ENCODE measurements at places on chromosomes 16 and 17.
A peak's percentile ranks its signal among the peaks of the same experiment; 100 is the strongest.

GRCh38 chr16:27517664-27518063, 32.0 kb downstream of the GTF3C1 start:
- no peak for DNase-seq

- no peak for DNase-seq
Observed at GRCh38 chr16:71734511-71734910, 10.0 kb upstream of the PHLPP2 start.

DNA sequence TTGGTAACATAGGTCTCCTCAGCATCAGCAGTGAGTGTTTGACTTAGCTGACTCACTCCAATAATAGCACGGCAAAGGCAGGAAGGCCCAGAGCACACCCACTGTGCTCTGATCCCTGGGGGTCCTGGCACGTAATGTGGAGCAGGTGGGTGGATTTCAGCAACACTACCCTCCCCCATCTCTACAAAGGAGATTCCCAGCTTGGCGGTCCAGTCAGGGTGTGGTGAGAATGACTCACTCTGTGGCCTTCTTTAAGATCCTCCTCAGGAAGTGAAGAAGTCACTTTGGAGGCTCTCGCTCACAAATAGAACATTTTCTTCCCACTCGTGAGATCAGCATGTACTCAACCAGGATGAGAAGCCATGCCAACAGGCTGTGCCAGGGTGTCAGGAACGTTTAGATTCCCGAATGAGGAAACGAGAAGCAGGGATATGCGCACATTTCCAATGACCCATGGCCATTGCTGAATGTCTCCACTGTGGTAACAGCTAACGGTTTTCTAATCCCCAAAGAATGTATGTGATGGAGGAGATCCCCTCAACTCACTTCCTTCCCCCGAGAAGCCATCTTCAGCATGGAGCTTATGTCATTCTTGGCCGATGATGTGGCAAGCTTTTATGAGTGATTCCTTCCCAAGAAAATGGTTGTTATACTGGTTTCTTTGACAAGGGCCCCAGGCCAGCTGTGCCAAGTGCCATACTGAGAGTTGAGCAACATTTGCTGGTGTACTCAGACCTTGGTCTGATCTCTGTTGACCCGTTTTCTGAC, 365.2 kb downstream of the C16orf95 start:
- no peak for DNase-seq

DNA sequence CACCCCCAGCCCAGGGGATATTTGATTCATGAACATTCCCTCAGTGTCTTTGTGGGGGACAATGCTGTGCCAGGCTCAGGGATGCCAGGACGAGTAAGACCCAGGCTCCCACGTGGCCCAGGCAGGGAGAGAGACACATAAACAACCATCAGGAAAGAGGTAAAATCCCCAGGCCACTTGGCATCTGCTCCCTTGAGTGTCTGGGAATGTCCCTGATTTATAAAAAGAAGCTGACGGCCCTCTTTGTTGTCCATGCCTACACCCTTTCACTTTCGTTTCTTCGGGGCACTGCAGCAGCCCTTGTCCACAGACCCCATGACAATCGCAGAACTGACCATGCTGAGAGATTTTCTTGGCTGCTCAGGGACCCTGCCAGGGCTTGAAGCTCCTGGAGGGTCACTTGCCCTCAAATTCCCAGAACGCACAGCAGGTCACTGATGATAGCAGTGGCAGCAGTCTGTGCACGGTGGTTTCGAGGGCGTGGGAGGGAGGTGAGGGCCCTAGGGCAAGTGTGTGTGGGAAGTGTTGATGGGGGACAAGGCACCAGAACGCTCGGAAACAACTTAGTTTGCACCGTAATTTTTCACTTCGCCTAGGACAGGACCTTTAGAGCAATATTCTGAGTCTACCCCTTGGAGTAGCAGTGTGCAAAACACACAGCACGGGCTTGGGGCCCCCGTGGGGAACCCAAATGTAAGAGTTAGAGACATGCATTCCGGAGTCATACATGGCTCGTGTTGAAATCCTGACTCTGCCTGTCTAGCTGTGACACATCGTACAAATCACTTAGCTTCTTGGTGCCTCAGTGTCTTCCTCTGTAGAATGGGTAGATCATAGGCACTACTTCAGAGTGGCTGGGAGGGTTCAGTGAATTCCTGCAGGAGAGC, 4.7 kb downstream of the NOD2 start:
- DNase-seq, result peak; percentile 76

- DNase-seq, result no peak
Observed at GRCh38 chr17:63140255-63140654, 174.2 kb downstream of the TANC2 start.

DNA sequence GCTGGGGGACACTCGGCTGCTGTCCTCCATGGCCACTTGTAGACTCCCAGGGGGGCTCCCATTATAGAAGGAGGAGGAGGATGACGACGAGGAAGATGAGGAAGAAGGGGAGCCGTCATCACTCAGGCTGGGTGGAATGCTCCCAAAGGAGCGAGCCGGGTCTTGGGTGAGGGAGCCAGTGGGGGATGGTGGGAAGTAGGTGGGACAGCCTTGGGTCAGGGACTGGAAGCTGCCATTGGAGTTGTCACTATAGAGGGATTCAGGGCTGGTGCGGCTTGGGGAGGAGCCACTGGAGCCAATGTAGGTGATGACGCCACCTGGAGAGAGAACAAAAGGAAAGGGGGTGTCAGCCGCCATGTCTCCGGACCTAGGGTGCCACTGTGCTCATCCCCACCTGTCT, 3.3 kb downstream of the NR1D1 start:
- no peak for DNase-seq

GRCh38 chr16:70561623-70562022, 38.0 kb downstream of the SF3B3 start:
- DNase-seq, result no peak

- DNase-seq, result no peak
Observed at GRCh38 chr16:31420037-31420436, 8.1 kb downstream of the COX6A2 start.

DNA sequence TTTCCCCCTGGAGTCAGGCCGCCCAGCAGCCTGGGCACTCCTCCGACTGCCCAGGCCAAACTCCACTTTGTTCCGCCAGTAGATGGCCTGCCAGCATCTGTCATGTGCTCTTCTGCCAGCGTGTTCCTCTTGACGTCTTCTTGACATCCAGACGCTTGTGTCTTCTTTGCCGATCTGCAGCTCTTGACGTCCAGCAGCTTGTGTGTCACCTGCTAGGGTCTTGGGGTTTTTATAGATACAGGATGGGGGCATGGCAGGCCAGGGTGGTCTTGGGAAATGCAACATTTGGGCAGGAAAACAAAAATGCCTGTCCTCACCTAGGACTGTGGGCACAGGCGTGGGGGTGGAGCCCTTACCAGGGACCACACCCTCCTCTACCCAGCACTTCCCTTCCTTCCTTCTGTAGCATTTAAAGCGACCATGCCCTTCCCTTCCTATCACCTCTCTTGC, 88.7 kb downstream of the BMERB1 start:
- DNase-seq, result no peak

DNA sequence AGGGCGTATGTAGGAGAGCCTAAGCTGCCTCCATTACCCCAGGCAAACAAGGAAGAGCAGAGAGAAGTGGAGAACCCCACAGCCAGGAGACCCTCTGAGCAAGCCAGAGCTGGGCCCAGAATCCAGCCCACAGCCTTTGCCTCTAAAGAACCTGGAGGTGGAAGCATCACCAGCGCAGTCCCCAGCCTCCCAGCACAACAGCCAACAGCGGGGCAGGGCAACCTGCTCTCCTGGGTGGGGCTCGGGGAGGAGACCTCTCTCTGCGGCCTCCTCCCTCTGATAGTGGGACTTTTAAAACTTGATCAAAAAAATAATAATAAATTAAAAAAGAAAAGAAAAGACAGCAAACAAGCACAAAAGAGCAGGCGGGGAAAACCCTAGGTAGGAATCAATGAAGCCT, 45.9 kb downstream of the AXIN2 start:
- no peak for DNase-seq

DNA sequence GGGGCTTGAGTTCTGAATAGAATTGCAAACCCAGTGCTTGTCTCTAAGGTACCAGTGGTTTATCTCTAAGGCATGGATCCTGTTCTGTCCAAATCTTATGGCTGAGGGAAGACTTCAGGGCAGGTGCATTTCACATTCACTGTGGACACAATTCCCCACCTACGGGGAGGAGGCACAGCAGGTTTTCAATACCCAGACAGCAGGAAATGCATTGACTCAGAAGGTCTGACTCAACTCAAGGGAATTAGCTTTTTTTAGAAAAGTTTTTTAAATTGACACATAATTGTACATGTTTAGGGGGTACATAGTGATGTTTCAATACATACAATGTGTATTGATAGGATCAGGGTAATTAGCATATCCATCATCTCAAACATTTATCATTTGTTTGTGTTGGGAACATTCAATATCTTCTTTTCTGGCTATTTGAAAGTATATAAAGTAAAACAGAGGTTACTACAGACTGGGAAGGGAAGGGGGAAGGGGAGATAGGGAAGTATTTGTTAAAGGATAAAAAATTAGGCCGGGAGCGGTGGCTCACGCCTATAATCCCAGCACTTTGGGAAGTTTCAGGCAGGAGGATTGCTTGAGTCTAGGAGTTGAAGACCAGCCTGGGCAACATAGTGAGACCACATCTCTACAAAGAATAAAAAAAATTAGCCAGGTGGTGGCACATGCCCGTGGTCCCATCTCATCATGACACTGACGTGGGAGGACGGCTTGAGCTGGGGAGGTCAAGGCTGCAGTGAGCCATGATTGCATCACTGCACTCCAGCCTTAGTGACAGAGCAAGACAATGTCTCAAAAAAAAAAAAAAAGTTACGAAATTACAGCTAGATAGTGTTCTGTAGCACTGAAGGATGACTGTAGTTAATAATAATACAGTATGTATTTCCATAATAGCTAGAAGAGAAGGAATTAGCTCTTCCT, 54.9 kb downstream of the RGS9 start:
- DNase-seq, result peak; percentile 4

DNA sequence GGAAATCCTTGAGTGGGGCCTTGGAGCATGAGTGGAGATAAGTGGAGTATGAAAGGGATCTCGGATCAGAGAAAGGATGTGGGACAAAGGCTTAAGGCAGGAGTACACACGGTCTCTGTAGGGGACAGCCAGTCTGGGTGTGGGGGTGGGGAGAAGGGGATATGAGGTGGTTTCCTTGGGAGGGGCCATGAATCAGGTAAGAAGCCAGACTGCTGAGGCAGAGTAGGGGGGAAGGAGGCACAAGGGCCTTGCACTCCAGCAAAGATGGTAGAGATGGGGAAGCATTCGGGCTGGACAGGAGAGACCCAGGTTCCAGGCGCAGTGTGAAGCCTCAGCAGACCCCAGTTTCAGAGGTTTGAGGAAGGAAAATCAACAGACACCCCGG, 1.6 kb downstream of the HSD11B2 start:
- no peak for DNase-seq

DNA sequence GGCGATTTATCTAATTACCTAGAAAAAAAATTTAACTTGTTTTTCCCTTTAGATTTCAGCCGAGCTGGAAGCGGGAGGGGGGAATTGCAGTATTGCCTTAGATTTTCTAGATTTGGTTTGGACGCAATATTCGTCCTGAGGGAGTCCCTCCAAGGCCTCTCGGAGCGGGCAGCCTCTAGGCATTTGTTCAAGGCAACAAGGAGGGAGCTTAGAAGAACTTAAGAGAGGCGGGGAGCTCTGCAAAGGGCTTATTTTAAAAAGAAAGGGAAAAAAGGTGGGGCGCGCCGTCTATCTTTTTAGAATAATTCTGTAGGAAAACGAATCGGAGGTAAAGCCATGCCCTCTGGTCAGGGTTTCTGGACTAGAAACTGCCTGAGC, 407 bp upstream of the TMEM94 start:
- no peak for DNase-seq

DNA sequence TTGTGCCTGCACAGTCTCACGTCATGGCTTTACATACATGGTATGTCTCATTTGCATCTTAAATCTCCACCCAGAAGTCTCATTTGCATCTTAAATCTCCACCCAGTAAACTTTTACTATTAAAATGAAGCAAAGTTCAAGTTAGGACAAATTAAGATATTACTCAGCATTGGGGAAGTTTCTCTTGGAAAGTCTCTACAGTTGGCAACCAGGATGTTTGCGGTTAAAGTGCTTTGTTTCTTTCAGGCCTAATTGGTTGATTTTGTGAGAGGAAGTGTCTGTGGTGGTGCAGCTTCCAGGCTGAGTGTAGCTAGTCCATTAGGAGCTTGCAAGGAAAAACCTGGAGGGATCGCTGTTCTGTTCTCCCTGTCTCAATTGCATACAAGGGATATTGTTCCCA, 1373.3 kb upstream of the GOT2 start:
- DNase-seq, result no peak

GRCh38 chr17:28320215-28321061, 1.4 kb downstream of the TMEM97 start:
- no peak for DNase-seq

DNA sequence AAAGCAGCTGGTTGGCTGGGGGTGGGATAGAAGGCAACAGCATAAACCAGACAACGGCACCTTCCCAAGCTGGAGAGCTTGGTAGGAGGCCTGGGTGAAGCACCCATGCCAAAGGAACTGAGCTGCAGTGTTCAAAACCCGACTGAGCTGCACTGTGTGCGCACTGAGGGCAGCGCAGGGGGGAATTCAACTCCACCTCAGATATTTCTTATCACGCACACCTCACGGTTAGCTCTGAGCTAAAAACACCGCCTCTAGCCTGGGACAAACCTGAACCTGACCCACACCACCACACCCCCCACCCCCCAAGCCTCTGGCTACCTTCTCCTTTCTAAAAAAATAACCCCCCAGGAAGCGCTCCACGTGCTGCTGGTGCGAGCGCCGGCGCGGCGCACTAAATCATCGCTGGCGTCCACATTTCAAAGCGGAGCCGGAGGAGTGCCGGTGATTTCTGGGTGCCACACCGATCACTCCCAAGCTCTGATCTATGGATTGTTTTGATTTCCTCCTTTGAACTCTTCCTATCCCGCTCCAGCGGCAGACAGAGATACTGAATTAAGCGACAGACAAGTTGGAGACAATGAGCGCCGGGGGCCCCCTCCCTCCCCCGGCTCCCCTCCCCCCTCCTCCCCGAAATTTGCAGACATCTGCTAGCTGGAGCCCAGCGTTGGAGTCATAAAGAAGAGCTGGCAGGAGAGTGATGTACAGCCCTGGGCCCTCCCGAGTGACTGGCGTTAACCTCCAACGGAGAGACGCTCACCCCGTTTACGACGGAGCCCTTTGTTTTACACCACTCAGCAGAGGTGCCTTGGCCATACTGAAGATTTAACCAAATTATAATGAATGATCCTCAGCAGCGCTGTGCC, 85.0 kb downstream of the NOG start:
- peak; percentile 2 for DNase-seq

All from stimulated activated naive CD4-positive, alpha-beta T cell treated with Interleukin-2 at 50 U/mL for 16 hours (primary cell).